Activated B cell treated with CpG ODN at 0.5 μM for 24 hours (primary cell): ENCODE measurements at places on chromosomes 7 and 10.

- no peak for DNase-seq
These were observed 51.9 kb downstream of the SEMA3A start for GRCh38 chr7:84142726-84143125.

DNA sequence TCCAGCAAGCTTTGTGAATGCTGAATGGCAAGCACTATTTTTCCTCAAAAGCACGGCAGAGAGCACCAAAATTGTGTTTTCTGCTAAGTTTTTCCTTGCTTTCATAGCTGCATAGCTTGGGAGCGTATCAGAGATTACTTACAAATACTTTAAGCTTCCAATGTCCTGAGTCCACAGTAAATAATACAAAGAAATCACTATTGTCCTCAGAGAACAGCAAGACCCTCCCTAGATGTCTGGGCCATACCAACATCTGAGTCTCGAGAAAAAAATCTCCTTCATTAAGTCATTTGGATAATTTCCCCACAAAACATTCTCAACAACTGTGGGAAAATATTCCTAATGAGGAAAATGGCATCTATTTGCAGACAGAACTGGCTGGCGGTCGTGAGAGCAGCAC is 41.7 kb downstream of the SGMS1 start:
- no peak for DNase-seq

DNA sequence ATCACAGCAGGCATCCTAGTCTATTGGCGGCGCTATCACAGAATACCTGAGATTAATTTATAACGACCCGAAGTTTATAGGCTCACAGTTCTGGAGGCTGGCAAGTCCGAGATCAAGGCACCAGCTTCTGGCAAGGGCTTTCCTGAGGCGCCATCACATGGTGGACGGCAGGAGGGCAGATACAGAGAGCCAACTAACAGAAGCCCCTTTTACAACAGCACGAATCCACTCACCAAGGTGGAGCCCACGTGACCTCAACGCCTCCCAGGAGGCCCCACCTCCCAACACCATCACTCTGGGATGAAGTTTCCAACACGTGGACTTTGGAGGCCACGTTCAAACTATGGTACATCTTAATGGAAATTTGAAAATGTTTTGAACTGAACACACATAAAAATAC is 255.3 kb downstream of the ELFN1 start:
- no peak for DNase-seq

DNA sequence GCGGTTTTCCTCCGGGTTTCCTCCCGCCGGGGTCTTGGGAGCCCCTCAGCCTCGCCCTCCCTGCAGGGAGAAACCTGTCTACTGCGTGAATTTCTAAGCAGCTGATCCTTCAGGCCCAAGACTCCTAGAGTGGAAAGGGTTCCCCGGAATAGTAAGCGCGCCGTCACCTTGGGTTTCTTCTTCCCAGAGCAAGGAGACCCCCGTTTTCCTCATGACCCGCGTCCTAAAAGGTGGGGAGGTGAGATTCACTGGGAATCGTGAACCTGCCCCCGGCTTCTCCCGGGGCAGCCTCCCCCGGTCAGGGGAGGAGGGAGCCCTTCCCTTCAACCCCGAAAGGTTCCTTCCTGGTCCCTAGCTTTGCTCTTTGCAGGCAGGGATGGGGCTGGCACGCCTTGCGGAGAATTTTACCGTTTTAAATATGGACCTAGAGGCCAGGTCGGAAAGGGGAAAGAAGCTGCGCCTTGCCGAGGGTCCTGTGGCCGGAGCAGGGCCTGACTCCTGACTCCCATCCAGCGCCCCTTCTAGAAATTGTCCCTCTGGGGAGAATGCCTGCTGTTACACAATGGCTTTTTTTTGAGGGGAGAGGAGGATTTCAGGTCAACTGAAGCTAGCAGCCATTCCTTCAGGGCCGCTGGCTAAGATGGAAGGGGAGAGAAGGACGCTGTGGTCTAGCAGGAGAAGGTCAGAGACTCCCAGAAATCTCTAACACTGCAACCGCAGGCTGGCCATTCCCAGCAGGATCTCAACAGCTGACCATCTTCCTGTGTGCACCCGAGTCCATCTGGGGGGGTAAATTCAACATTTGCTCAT is 11.6 kb upstream of the MNX1 start:
- no peak for DNase-seq

- DNase-seq, result no peak
These were observed 5.9 kb downstream of the FBXL13 start for GRCh38 chr7:103068414-103069403.

- no peak for DNase-seq
These were observed 112.1 kb downstream of the LMBR1 start for GRCh38 chr7:156780724-156781455.

GRCh38 chr10:75875740-75876139 is 444.3 kb downstream of the LRMDA start:
- no peak for DNase-seq

DNA sequence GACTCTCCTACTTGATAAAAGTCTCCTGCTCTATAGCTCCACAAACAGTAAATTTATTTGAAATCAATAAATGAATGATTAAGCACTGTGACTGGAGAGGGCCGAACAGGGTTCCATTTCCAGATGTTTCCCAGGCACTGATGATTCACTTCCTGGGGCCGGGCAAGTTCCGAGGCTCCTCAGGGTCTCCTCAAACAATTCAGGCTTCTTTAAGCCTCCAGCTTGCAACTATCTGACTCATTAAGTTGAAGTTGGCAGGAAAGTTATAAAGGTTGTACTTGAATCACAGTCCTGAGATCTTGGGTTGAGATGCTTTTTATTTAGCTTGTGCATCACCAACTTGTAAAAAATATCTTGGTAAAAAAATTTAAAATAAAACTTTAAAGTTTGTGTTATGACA is 612.9 kb downstream of the DNAJB6 start:
- DNase-seq, result no peak

GRCh38 chr10:46239247-46239646 is 47.5 kb upstream of the ANTXRL start:
- no peak for DNase-seq

DNA sequence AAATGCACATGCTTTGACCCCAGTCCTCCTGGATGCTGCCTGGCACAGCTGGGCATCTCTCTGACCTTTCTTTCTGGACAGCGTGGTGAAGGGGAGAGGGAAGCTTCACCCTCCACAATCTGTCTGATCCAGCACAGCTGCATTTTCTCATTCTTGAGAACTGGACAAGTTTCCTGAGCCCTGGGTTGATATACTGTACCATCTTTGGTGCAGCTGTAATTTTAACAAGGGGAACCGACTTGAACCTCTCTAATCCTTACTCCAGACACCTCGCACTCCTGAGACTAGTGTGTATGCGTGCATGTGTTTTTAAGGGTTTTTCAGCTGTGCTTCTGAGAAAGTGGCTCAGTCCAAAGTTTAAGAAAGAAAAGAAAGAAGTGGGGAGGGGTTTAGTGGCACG is 655.7 kb downstream of the INHBA start:
- DNase-seq, result no peak

DNA sequence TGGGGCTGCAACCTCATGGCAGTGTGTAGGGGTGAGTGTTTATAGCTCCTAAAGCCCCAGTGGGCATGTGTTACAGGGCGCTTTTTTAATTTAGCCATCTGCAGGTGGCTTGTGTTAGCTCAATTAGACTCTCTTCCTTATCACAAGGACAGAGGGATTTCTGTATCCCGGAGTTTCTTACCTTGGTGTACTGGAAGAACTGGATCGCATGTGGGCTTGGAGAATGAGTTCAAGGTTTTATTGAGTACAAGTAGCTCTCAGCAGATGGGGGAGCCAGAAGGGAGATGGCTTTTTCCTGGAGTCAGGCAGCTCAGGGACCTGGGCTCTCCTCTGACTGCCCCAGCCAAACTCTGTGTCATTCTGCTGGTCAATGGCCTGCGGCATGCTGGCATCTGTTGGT is 153.5 kb upstream of the C7orf33 start:
- DNase-seq, result no peak

DNA sequence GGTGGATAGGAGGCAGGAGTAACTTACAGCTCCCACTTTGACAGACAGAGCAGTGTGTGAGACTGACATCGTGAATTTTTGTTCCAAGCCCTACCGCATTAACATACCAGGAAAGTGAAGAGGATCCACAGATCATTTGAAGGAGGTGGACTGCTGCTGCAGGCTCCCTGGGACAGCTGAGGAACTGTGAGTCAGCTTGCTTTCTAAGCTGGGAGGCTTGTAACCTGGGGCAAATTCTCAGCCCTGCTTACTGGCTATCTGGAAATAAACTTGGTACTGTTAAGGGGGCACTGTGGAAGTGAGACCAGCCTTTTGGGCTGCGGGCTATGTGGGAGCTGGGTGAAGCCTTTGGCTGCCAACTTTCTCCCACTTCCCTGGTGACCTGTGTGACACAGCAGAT is 1202.5 kb downstream of the DNAJB9 start:
- no peak for DNase-seq

DNA sequence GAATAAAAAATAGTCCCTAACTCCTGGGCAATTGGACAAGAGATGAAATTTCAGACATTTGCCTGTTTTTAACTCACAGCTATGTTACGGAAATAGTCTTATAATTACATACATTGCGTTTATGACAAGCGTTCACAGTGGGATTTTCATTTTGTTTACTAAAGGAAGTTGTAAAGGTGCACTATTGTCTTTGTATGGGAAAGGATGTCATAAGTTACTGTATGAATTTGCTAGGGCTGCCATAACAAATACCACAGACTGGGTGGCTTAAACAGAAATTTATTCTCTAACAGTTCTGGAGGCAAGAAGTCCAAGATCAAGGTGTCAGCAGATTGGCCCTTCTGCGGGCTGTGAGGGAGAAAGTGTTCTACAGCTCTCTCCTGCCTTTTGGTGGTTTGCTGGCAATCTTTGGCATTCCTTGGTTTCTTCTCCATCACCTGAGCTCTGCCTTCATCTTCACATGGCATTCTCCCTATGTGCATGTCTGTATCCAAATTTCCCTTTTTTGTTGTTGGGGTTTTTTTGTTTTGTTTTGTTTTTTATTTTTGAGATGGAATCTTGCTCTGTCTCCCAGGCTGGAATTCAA is 5.6 kb downstream of the NFE2L3 start:
- no peak for DNase-seq

DNA sequence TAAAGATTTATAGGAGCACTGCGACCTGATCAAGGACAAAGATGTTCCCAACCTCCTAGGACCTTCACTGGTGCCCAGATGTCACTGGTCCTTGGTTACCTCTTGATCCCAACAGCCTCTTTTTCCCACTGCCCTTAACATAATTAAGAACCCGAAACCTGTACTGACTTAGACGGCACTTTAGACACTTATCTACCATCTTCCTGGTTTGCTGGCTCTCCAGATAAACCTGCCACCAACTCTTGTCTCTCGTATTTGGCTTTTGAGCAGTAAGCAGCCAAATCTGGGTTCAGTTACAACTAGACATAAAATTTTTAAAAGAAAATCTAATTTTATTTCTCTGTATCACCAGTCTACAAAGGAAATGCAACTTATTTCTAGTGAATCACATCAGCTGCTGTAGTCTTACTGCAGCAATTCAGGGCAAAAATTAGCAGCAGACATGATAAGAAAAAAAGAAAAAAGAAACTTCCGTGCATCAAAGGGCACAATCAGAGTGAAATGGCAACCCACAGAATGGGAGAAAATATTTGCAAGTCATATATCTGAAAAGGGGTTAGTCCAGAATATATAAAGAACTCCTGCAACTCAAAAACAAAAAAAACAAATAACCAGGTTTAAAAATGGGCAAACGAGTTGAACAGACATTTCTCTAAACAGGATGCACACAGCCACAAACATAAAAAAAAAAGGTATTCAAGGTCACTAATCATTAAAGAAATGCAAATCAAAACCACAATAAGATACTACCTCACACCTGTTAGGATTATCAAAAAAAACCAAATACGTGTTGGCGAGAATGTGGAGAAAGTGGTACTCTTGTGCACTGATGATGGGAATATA is 9.4 kb downstream of the ASB13 start:
- DNase-seq, result no peak

DNA sequence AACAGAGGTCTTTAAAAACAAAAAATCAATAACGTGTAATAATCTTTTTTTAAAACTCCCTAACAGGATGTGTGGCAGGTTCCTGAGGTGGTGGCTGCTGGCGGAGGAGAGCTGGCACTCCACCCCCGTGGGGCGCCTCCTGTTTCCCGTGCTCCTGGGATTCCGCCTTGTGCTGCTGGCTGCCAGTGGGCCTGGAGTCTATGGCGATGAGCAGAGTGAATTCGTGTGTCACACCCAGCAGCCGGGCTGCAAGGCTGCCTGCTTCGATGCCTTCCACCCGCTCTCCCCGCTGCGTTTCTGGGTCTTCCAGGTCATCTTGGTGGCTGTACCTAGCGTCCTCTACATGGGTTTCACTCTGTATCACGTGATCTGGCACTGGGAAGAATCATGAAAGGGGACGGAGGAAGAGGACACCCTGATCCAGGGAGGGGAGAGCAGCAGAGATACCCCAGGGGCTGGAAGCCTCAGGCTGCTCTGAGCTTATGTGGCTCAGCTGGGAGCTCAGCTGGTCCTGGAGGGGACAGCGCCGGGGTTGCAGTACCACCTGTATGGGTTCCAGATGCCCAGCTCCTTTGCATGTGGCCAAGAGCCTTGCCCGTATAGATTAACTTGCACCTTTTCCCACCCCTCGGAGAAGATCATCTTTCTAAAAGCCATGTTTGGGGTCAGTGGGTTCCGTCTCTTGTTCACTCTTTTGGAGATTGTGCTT is 16.7 kb upstream of the AZGP1 start:
- DNase-seq, result no peak

GRCh38 chr10:59830601-59831259 is 75.6 kb downstream of the CCDC6 start:
- no peak for DNase-seq

DNA sequence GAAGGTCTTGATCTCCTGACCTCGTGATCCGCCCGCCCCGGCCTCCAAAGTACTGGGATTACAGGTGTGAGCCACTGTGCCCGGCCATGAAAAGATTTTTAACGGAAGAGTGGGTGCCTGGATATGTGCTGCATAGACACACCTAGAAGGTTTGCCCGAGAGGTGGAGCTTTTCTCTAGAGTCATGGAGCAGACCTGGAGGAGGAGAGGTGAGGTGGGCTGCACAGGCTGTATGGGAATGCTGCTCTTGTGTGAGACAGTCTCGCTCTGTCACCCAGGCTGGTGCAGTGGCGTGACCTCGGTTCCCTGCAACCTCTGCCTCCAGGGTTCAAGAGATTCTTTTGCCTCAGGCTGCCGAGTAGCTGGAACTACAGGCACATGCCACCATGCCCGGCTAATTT is 103.3 kb downstream of the ACTR3B start:
- DNase-seq, result no peak

- DNase-seq, result no peak
These were observed 23.8 kb upstream of the STN1 start for GRCh38 chr10:103941801-103942200.

DNA sequence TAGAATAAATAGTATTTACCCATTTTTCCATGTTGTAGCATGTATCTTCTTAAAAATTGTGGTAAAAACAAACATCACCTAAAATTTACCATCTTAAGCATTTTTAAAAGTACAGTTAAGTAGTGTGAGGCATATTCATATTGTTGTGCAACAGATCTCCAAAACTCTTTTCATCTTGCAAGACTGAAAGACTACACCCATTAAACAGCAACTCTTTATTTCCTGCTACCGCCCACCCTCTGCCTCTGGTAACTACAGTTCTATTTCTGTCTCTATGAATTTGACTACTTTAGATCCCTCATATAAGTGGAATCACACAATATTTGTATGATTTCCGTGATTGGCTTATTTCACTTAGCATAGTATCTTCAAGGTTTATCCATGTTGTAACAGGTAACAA is 40.0 kb upstream of the AGBL3 start:
- DNase-seq, result no peak
